Neural crest cell (in vitro differentiated cells): ENCODE measurements at places on chromosomes 3 and 15.

- DNase-seq, result no peak
Measured at GRCh38 chr3:39850716-39851032, 41.3 kb downstream of the MYRIP start.

DNA sequence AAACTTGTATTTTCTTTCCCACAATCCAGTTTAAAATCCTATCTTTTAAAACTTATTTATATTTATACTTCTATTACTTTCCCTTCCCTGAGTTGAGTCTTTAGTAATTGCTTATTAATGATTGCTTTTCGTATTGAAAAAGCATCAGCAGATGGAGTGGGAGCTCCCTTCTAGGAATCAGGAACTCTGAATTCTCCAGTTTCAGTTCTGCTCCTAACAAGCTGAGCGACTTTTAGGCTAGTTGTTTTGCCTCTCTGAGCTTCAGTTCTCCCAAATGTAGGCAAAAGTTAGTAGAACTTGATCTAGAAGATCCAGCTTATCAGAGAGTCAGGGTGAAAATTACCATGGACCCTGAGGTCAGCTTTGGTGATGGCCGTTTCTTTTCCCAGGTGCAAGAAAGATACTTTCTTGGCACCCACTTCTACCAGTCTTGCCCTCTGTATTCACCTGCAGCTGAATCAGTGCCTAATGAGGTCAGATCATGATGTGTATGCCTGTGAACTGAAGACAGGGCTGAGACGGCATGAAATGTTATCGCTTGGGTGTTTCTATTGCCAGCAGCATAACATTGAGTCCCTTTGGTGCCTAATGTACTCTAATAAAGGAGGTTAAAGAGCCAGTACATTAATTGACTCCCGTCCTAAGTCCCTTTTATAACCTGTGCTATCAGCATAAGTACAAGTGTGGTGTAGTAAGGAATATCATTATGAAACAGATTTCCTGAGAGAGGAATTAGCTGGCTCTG is 194.5 kb upstream of the TBC1D5 start:
- no peak for DNase-seq

- DNase-seq, result no peak
Measured at GRCh38 chr3:11323813-11324212, 51.6 kb downstream of the ATG7 start.

DNA sequence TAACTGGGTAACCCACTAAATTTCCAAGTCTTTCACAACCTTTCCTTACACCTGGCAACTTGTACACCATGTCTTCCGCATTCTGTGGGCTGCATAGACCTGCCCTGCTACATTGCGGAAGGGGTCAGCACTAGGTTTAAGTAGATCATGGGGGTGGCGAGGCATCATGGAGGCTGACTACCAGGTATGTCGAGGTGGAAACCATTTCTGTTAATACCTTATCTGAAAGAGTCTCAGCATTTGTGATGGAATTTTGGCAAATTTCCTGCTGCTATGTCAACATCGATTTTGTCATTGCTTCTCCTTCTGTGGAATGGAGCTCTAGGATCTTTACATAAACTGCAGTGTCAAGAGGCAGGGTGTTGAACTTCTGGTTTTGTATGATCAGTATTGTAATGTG is 187.2 kb downstream of the GHSR start:
- no peak for DNase-seq

DNA sequence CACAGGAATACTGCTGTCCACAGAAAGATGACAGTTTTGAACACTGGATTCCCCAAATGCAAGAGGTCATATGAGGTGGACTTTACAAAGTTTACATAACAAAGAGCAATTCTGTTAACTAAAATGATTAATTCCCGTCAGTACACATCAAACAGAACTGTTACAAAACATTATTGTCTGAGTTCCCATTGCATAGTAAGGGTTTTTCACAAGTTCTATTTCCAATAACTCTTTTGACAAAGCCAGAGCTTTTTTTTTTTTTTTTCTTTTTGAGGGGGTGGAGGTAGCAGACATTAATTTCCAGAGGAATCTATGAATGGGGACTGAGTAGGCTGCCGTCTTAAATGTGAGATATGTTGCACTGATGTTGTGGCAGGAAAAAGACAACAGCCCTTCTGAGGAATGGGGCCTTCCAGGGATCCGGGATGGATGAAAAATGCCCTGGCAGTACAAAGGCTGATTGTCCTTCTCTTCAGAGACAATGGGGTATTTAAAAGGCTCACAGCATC is 178.1 kb upstream of the KBTBD8 start:
- no peak for DNase-seq
